ENCODE measurements at places on chromosomes 6 and 20.

- DNase-seq: no peak
These were observed 199.1 kb upstream of the BTBD3 start for GRCh38 chr20:11718474-11719094.

DNA sequence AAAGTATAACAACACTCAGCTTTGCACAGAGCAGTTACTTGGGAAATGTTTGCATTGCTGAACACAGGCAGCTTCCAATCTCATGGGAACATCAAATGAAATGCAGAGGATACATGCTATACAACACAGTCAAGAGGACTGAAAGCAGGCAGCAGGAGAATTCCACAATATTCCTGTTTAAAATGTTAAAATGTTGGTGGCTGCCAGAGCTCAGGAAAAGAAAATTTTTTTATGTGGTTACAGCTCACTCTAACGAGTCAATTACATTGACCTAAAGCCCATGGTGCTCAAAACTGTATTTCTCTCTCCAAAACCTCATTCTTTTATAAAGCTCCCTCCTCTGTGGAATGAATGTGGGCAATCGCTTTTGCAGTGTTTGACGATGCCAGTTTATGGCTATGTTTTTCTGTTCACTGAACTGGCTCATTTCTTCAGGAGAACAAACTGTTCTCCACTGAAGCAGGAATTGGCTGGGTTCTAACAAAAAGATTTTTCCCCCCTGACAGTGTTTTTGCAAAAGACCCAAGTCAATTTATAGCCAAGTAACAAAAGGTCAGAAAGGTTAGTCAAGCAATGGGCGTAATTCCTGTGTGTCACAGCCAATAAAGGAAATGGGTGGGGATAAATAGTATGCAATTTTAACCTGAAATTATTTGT lies 69.0 kb downstream of the ZHX3 start:
- no peak for DNase-seq

- DNase-seq: peak; percentile 63
These were observed 87.6 kb downstream of the FOXA2 start for GRCh38 chr20:22496817-22497216.

DNA sequence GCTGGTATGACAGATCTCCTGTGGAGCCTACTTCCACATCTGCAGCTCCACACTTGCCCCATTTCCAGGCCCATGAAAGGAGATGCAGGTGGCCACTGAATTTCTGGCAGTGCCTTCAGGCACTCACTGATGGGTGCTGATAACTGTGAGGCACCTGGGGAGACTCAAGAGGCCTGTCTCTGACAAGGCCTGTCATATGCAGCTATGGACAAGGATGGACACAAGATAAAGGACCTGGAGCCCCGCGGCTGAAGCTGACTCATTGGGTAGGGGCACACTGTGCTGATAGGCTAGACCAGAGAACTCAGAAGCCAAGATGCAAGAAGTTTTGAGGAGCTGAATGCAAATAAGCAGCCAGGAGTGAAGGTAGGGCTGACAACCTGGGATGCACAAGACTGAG lies 81.0 kb upstream of the LRFN2 start:
- DNase-seq: no peak

DNA sequence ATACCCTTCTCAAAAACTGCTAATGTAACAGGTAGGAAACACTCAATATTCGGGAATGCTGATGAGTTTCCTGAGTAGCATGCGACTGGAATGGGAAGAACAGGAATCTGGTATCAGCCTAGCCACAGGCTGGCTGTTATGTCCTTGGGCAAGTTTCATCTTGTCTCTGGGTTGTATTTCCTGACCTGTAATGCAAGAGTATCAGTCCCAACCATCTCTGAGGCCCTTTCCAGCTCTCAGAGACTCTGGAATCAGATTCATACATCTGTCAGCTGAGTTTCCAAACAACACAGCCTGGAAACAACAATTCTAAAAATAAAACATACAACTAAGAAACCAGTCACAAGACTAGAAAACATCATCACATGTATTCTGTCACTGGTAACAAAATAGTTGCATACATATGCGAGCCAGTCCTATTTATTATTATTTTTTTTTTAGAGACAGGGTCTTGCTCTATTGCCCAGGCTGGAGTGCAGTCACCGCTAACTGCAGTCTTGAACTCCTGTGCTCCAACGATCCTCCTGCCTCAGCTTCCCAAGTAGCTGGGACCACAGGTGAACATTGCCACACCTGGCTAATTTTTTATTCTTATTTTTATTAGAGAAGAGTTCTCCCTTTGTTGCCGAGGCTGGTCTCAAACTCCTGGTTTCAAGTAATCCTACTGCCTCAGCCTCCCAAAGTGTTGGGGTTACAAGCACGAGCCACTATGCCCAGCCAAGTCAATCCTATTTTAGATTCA lies 16.7 kb upstream of the TFAP2A start:
- DNase-seq: peak; percentile 39

DNA sequence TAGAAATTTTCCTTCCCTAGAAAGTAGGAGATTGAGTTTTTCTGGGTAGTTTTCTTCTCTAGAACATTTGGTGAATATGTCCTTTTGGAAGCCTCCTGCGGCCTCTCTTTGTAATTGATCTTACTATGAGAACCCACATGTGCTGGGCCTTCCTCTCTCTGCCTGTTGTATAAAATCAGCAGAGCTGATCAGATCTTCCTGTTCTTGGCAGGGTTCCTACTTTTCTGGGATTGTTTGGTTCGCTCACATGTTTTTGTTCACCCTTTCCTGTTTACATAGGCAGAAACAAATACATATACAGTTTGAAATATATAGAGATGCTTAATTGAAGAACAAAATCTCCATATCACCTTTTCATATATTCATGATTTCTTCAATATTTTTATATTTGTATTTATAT lies 57.8 kb downstream of the IL22RA2 start:
- no peak for DNase-seq

DNA sequence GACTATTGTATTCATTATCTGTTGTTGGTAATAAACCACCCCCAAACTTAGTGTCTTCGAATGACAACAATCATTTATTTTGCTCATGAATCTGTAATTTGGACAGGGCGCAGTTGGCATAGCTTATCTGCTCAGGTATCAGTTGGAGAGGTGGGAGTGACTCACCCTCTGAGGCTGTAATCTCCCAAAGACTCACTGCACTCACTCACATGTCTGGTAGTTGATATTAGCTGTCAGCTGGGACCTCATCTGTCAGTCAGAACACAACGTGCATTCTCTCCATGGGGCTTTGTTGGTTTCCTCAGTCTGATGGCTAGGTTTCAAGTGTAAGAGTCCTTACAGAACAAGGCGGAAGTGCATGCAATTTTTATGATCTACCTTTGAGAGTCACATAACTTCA lies 219.0 kb upstream of the PRND start:
- peak; percentile 28 for DNase-seq

DNA sequence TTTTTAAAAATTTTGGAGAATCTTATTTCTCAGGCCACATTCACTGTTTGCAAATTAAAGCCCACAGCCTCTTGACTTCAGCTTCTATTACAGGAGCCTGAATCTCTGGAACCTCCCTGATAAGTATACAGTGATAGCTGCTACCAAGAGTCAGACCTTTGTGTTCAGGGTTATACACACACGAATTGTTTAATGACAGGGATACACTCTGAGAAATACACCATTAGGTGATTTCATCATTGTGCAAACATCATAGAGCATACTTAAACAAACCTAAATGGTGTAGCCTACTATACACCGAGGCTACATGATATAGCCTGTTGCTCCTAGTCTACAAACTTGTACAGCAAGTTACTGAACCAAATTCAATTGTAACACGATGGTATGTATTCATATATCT lies 473.9 kb downstream of the PKHD1 start:
- DNase-seq: no peak

DNA sequence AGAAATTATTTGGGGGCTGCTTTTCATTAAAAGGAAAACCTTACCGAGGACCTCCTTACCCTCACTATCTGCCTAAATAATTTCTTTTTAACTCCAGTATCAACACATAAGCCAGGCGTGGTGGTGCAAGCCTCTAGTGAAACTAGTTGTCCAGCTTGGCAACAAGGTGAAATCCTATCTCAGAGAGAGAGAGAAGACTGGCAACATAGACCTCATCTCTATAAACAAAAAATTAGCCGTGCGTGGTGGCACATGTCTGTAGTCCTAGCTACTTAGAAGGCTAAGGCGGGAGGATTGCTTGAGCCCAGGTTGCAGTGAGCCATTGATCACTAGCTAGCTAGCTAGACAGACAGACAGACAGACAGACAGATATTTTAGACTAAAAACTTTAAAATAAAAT lies 92.5 kb downstream of the ARMC2 start:
- DNase-seq: no peak

Data from NCI-H226 (cell line).